ENCODE measurements at places on chromosomes 5 and 9.

DNA sequence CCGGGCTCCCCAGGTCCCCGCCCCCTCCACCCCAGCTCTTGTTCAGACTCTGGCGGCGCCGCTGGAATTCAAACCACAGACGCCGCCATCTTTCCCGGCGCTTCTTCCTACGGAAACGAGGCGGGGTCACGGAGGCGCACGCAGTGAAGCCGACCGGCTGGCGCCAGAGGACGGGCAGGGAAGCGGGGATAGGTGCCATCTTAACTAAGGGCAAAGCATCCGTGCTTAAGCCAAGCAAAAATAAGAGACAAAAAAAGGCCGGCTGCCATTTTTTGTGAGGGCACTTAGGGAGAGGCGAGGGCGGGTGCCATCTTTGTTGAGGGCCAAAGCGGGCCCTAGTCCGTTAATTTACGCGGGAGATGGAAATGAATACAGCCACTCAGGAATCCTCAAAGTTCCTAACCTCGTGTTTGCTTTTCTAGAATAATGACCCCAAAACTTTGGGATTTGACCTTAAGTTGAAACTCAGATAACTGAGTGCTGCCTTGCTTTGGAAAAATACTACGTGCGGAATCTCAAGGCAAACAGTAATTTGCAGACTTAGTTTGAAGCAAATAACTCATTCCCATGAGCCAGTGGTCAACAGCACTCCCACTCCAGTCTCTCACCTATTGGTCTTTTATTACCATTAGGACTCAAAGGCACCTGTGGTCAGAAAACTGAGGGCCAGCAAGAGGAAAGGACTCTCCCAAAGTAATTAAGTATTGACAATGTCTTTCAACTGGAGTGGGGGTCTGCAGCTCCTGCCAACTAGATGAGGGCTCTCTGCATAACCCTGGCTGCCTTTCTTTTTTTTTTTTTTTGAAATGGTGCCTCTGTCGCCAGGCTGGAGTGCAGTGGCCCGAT lies at the start of gene CDK5RAP2:
CDK5RAP2 (minus strand) TSS at position 117 of the 846 bp plus-strand sequence. CDS start 189 bp downstream, outside the sequence.
- DNase-seq: peak; percentile 87

DNA sequence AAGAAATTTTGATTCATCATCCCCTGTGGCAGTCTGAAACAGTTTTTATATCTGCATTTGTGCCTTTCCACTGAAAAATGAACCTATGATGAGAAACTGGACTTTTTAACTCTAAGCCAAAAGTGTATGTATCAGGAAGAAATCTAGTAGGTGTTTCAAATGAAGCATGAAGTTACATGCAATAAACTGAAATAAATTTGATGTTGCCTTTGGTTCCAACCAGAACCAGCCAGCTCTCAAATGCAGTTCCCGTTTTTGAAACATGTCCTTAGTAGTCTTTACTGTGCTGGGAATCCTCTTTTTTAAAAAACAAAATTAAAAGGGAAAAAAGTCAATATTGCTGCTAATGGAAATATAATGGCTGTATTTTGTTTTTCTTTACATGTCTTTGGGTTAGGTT lies 43.9 kb downstream of the HACD4 start:
- DNase-seq: no peak

DNA sequence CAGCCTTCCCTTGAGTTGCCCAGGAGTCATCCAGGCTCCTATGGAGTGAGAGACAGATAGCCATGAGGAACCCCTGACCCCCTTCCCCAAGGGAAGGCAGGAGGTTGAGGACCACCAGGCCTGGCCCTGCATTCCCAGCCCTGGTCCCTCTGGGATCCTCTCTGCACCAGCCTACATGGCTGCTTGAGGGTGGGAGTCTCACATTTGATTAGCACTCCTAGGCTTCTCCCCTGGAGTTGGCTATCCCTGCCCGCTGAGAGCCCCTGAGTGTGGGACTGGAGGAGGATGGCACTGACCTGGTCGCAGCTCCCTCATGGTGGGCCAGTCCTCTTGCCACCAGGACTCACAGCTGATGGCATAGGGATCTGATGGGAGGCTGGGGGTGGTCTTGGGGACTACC lies 46.7 kb downstream of the SAR1B start:
- DNase-seq: no peak

DNA sequence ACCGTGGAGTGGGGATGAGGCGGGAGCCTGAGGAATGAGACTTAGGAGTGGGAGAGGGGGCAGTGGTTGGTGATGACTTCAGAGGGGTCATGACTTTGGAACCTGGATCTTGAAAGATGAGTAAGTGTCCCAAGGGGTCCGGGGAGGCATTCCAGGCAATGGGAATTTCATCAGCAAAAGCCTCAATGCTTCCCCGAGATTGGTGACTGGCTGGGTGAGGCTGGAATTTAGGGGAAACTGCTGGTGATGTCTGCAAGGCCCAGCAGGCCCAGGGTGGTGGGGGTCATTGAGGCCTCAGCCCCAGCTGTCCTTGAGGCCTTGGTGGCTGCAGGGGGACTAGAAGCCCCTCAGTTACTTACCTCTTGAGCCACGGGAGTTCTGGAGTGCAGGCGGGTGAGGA lies 7.5 kb downstream of the NDST1 start:
- no peak for DNase-seq

DNA sequence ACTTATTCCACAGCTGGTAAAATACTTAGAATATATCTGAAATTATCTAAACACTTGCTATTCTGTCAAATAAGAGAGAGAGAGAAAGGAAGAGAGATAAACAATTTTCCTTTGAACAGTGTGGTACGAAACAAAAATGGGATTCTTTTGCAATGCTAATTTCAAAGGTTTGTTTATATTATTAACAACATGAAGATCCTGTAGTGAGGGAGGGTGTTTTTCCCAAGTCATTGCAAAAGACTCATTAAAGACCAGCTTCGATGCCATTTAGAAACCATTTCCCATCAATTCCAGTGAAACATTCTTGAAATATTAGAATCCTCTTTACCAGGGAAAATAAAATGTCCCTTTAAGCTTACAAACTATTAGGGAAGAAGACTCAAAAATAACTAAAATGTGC lies 505.4 kb downstream of the SEMA5A start:
- no peak for DNase-seq

DNA sequence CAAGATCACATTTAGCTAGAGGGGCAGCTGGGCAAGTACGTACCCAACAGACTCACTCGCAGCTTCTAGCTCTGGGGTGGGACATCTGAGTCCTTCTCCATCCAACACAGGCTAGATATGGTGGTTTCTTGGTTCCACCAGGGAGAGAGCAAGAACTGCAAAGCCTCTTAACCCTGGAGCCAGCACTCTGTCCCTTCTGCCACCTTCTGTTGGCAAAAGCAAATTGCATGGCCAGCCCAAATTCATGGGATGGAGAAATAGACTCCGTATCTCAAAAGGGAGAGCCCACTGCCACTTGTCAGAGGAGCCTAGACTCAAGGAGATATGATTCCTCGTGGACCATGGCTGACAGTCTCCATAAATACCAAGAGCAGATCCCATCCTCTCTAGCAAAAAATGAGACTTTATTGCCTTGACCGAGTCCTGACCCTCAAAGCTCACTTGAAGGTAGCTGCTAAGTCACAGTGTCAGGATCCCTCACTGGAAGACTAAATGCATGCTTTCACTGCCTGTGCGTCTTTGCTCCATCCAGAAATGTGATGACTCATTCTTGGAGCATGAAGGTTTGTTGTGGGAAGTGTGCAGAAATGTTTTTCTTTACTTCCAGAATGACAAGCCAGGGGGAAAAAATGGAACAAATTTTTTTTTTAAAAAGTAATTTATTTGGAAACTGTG lies 28.8 kb upstream of the ROR2 start:
- no peak for DNase-seq

DNA sequence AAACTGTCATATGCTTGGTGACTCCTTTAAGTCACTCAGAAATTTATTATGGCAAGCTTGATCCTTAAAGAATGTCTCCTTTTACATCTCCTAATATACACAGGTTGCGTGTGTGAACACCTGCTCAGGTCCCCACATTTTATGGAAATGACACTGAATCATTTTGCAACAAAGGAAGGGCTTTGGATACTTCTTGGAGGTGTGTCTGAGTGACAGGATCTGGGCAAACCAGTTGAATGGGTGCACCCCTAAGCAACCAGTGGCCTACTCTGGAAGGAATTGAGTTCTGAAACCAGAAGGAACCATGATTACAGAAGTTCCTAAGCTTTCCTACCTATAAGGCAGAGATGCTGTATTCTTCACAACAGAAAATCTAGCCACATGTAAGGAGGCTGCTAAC lies 483.9 kb upstream of the KLF4 start:
- no peak for DNase-seq

DNA sequence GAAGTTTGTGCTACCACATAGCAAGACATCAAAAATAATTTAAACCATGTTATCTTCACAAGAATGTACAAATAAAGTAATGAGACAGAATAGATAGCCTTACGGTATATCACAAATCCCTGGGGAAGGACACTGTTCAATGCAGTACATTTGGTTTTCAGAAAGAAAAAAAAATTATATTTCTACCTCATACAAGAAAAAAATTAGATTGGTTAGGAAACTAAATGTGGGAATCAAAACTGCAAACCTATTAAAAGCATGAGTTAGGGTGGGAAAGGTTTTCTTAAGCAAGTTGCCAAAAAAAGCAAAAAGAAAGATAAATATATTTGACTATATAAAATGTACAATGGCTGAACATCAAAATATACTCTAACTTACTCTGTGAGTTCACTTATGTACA lies 201.9 kb upstream of the NREP start:
- DNase-seq: no peak

DNA sequence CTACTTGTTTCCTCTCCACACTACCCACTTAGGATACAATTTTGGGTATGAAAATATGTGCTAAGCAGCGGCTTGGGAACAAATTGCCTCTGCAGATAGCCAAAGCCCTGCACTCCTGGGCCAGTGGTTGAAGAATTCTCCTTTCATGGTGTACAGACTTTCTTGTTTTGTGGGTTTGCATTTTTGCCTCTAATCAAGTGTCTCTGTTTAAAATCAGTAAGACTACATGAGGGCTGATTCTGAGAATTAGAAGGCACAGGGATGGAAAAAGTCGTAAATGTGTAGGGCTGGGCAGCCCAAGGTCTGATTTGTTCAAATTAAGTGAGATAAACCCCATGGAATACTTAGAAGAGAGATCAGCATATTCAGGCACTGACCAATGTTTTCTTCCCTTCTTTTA lies 103.7 kb upstream of the CD180 start:
- no peak for DNase-seq

- no peak for DNase-seq
These were observed 214.3 kb downstream of the MAPKAP1 start for GRCh38 chr9:125492719-125493118.

- DNase-seq: no peak
These were observed 4.0 kb upstream of the SHOC1 start for GRCh38 chr9:111798786-111799185.

- no peak for DNase-seq
These were observed 186.0 kb downstream of the GOLPH3 start for GRCh38 chr5:31987985-31988710.
